ENCODE measurements at places on chromosomes 6 and 20. TPM values are rescaled to one million over a fixed set of nuclear protein-coding genes. Genes with fewer than 3 reads are reported as not detected.

The GCNT2 gene
- 9.8 TPM for total RNA-seq

The GJA10 gene
- not detected for total RNA-seq

The SIRPB2 gene
- not detected for total RNA-seq

The AKAP7 gene
- 2.1 TPM for total RNA-seq

The PTGIS gene
- total RNA-seq, result 0.05 TPM

The TOMM6 gene
- 309 TPM for total RNA-seq

The PPP1R18 gene
- total RNA-seq, result 45.9 TPM

The SMOC2 gene
- not detected for total RNA-seq

The OR2J2 gene
- not detected for total RNA-seq

The BPIFB2 gene
- not detected for total RNA-seq

The TMEM244 gene
- not detected for total RNA-seq

The ZNF165 gene
- total RNA-seq, result 0.93 TPM

The TTPAL gene
- 13.3 TPM for total RNA-seq

The EDN1 gene
- total RNA-seq, result 42.8 TPM

The TMEM181 gene
- 16.8 TPM for total RNA-seq

The TSPO2 gene
- not detected for total RNA-seq

The CST3 gene
- total RNA-seq, result 335 TPM

The ZNF831 gene
- not detected for total RNA-seq

The SIM1 gene
- total RNA-seq, result not detected

The CYP21A2 gene
- total RNA-seq, result not detected

The OSER1 gene
- total RNA-seq, result 58.2 TPM
